ENCODE measurements at places on chromosomes 13 and 19.

DNA sequence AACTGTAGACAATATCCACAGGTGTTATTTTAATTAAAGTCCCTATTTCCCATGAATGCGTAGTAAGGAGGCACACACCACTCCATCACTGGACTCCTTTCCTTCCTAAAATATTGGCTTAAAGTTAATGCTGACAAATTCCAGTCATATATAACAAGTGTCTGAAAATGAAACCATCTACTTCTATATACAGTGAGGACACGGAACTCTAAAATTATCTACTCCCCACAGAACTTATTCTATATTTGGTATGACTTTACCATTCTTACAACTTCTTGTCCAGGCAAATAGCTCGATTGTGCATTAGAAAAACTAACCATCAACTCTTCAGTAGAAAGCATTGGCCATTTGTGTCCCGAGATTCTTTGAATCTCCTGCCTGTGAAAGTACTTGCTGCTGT, 1560.2 kb downstream of the EFNB2 start:
- DNase-seq: no peak

- no peak for DNase-seq
These were observed 34.3 kb downstream of the ZNRF4 start for GRCh38 chr19:5489551-5489950.

DNA sequence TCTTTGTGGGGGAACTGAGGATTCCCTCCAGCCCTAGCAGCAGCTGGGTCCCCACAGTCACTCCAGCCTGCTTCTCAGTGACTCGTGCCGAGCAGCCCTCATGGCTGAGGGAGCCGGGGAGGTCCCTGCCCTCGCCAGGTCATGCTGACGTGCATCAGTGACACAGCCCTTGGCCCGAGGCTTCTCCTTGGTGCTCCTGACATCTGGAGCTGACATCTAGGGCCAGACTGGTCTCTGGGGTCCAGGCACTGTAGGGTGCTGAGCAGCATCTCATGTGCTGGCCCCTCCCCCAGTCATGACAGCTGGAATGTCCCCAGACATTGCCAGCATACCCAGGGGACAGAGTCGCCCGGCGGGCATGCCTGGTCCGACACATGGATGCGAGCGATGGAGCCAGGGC, 14.4 kb downstream of the COMP start:
- DNase-seq: no peak

GRCh38 chr13:112467236-112467635, 91.1 kb downstream of the SPACA7 start:
- no peak for DNase-seq

- DNase-seq: no peak
These were observed 97.9 kb downstream of the UGGT2 start for GRCh38 chr13:95955255-95955654.

DNA sequence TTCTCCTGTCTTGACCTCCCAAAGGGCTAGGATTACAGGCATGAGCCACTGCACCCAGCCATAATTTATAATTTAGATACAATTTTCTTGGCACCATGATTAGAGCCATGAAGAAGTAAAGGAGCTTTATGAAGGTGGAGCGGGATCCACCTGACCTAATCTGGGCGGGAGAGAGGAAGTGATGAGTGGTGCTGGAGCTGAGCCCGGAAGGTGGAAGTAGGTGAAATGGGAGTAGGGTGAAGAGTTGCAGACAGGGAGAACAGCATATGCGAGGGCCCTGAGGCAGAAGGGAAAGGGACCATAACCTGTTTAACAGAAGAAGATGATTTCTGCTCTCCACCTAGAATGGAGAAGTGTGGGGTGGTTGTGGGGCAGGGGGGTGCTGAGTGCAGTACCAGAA, 4.2 kb downstream of the BLOC1S3 start:
- no peak for DNase-seq
